ENCODE measurements at places on chromosomes 5 and 9.

DNA sequence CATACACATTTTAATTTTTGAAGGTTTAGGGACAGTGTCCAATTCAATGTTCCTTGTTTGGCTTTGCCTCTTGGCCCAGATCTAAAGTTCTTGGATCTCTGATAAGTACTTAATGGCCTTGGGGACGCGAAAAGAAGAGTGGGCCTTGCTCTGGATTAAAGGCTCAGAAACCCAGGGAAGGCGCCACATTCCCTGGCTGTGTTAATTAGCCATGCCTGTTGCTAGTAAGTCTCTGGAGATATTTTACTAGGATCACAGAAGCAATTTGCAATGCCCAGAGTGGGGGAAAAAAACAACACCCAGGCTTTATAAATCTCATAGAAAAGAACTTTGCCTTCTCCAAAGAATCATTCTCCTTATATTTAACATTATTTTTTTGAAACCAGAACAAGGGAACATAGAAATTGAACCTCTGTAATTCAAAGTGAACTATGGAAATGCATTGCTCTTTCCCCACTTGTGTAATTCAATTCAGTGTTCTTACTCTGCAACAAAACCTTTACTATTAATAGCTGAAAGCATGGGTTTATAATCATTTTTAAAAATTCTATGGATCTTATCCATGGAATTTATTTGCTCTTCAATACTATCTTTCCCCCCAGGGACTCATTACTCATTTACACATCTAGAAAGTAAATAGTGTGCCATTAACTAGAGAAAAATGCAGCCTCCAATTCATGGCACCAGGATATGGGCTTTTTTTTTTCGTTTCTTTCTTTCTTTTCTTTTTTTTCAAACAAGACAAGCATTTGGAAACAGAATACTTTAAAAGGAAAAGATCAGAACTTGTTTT is 172.2 kb upstream of the ANKRD55 start:
- DNase-seq = no peak

DNA sequence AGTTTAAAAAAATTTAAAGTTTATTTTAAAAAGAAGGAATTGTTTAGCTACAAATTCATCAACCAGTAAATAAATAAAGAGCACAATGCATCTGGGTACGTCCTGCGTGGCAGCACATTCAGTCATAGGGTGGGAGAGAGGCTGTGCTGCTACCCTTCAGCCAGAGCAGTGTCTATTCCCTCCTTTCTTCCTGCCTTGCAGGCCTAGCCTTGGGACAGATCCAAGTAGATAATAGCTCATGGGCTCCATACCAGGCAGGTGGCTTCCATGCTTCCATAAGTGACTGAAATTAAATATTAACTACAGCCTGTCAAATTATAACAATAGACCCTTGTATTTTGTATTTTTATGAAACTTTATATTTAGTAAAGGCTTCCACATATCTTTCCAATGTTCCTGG is 408.3 kb upstream of the RGMB start:
- DNase-seq = no peak

DNA sequence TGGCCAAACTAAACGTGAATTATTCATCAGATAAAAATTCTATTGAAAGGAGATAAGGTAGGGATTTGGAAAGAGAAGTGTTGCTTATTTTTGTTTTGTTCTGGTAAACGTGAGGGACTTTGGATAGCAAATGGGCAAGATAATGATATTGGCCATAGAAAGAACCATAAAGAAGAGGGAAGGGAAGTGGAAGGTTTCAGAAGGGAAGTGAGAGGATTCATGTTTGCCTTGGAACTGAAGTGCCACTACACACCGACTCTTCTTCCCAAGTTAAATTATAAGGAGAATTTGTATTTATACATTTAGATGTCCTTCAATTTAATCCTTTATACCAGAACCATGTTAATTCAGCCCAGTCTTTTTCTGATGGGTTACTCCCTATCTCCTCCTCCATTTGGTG is 42.1 kb upstream of the TAF11L2 start:
- DNase-seq = no peak

GRCh38 chr5:55176176-55176818 is 3.3 kb upstream of the CDC20B start:
- DNase-seq = no peak

DNA sequence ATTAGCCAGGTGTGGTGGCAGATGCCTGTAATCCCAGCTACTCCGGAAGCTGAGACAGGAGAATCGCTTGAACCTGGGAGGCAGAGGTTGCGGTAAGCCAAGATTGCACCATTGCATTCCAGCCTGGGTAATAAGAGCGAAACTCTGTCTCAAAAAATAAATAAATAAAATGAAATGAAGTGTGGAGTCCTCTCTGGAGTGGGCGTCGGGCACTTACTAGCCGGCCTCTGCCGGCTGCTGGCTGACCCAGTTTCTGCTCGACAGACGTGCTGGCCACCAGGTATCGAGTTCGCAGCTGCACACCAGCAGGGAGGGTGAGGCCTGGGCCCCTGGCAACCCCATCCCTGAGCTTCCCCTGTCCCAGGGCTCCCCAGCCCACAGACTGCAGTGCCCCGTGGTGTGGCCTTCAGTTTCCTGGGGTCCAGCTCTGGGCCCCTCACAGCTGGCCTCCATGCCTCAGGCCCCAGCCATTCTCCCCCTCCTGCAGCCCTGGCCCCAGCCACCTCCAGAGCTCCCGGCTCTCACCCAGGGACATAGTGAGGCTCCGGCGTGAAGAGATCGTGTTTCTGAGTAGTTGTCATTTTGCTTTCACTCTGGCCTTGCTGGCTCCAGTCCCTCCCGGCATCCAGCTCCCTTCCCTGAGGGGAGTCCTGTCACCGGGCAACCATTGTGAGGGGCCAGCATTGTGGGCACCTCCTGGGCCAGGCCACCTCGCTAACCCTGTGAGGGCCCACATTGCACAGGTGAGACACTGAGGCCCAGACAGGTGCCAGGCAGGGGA is 3.8 kb upstream of the STPG3 start:
- DNase-seq = no peak

DNA sequence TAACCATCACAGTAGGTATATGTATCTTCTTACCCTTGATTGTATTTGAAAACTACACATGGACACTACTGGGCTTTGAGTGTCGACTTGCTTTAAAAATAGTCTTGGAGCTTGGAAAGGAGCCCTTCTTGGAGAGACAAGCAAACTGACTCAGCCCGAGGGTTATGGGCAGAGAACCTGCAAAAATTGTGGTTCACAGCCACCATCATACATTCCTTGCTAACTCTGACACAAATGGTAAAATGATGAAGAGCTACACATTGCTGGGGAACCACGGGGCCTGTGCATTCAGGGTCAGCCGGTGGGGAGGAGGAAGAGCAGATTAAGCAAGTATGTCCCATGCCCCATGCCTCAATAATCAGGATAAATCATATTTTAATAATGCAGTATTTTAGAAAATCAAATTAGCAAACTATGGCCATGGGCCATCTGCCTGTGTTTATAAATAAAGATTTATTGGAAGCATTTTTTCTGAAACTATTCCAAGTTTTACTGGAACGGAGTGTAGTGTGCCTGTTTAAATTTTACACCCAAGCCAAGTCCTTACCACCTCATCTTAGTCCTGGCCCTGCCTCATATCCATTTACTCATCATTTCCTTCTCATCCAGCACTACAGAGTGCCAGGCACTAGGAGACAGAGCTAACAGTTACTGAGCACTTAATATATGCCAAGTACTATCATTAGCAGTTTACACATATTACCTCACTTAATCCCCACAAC is 195.7 kb downstream of the PALM2AKAP2 start:
- DNase-seq = no peak

- DNase-seq = peak; percentile 42
Observed at GRCh38 chr5:115888027-115888426, 46.3 kb downstream of the AP3S1 start.

DNA sequence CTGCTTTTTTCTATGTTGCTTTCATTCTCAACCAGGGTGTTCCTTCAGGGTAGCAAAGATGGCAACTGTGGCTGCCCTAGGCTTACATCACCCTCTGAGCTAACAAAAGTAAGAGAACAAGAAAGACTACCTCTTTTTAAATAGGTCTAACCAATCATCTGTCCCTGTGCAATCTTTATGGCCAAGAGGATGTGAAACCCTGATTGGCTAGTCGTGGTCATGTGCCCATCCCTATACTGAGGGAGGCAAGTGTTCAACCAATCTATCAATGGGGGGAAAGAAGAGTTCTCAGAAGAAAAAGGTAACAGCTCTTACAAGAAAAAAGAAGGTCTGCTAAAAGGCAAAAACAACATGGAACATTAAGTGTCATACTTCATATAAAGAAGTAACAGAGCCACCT is 11.7 kb upstream of the SNCAIP start:
- DNase-seq = no peak

DNA sequence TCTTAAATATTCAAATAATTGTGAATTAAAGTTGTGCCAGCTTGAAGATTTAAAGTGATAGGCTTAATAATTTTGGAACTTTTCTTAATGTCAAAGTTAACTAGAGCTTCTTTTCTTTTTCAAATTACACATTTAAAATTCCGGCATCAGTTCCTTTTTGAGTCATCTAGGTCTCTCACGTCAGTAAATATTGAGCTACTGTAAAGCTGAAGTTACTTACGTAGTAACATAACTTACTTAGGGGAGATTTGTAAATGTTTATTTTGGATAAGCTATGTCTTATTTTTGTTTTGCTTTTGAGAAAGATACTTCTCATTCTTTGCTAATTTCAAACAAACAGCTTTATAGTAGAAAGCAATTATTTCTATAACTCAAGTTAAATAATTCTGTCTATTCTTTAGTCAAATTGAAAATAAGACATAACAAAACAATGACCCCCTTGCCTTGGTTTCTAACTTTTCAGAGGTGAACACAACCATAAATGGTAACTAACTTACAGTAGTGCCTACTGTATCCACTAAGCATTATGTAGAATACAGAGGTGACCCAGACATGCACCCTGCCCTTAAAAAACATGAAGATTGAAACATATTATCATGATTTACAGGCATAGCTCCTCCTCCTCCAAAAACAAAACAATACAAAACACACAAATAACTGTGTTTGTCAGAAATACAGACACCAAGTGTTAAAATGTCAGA is 29.8 kb downstream of the CD274 start:
- DNase-seq = no peak

GRCh38 chr9:7185612-7186011 is 427.8 kb downstream of the KDM4C start:
- no peak for DNase-seq

DNA sequence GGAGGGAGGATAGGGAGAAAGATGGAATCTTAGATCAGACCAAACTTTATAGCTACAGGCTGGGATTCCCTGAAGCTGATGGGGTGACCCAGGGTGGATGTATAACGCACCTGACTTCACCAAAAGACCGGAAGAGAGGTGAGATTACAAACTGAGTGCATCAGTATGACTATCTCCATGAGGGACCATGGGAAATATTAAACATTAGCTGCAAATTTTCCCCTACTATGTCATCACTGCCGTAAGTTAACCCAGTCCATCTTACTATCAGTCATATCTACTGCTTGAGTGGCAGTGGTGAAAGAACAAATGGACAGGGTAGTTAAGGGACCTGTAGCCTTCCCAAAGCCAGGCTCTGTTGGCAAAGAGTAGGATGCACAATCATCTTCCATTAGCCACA is 368.3 kb downstream of the EFNA5 start:
- DNase-seq = no peak

DNA sequence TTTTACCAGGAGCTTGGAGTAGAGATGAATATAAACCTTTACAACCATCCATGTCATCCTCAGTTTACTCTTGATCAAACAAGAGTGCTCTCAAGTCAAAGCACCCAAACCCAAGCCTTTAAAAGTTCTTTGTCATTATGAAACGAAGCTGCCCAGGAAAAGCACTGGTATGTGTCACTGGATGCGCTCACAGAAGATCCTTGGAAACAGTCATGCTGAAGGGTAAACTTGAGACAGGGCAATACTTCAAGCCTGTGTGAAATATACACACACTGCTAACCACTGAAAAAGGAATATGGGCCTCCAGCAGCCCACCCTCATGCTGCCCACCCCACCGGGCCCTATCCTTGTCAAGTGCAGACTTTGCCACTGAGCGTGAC is 84.5 kb downstream of the PRRT1B start:
- no peak for DNase-seq

DNA sequence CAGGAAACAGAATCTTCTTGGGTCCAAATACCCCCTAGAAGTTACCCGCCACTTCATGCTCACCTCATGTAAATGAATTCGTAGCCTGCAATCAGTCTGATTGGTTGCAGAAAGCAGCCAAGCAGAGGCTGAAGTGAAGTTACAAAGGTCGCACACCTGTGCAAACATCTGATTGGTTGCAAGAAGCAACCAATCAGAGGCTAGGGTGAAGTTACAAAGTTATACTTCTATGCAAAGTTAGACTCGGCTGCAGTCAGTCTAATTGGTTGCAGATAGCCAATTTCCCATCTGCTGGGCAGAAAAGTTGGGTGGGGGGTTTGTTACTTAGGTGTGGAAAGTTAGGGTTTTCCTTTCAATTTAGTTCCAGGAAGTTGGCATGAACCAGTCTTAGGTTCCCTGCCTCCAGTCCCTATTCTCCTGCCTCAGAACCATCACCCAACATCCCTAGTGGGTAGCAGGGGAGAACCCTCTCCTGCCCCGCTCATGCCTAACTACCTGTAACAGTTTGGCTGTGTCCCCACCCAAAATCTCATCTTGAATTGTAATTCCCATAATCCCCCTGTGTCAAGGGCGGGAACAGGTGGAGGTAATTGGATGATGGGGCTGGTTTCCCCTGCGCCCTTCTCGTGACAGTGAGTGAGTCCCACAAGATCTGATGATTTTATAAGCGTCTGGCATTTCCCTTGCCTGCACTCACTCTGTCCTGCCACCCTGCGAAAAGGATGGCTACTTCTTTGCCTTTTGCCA is 1.2 kb upstream of the RUSC2 start:
- no peak for DNase-seq

DNA sequence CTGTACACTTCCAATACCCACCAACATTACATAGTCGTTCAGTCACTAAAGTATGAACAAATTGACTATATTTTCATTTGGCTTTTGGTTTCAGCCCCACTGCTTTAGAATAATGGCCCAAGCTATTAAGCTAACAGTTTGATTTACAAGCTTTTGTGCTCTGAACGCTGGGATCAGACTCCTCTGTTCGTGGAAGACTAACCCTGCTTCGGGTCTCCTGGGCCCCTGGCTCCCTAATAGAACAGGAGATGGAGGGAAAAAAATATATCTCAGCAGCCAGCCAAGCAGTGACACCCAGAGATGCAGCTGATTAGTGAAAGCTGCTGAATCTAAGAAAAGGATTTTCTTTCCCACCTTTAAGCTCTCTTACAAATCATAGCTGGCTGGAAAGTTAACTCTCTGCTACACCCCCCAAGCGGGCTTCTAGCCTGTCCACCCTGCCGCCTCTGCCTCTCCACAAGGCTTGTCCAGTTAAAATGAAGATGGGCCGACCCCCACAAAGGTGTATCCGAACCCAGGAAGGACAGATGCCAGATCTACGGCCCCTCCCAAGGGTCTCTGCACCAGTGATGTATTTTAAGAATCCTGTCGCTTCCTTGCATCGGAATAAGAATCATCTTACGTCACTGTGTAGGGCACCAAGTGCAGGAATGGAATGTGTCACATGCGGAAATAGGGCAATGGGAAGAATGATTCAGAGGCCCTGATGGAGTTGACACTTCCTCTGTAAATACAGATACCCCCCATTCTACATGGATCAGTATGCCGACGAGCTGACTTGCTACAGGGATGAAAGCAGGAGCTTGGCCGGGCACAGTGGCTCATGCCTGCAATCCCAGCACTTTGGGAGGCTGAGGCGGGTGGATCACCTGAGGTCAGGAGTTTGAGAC is 33.4 kb upstream of the BARHL1 start:
- no peak for DNase-seq

GRCh38 chr5:178895615-178896571 is at the start of gene ZFP2:
ZFP2 (plus strand) TSS chr5:178895913; CDS start chr5:178931314, 35,401 bp downstream.
- DNase-seq = peak; percentile 22

All from LNCaP clone FGC (cell line).